ENCODE measurements at places on chromosomes 4 and X.

DNA sequence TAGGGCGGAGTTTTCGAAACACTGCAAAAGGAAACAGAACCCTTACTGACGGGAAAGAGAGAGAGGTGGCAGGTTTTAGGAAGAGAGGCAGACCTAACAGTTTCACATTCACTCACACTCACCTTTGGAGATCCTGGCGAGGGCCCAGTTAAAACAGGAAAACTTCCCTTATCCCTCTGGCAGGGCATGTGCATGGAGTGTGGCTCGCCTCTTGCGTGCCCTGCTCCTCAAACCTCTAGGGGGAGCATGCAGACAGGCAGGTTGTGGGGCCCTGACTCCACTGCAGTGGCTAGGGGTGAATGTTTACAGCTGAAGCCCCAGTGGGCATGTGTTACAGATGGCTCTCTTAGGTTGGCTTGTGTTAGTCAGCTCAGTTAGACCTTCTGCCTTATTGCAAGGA lies 451.5 kb downstream of the UBE2NL start:
- no peak for DNase-seq

GRCh38 chr4:1504595-1505500 lies 98.6 kb upstream of the NKX1-1 start:
- peak; percentile 29 for DNase-seq

- DNase-seq: no peak
Observed at GRCh38 chrX:154779261-154779660, 16.6 kb downstream of the DKC1 start.

GRCh38 chr4:186132577-186133242 lies 28.2 kb downstream of the FAM149A start:
- no peak for DNase-seq

- no peak for DNase-seq
Observed at GRCh38 chr4:8697826-8698225, 105.3 kb downstream of the CPZ start.

DNA sequence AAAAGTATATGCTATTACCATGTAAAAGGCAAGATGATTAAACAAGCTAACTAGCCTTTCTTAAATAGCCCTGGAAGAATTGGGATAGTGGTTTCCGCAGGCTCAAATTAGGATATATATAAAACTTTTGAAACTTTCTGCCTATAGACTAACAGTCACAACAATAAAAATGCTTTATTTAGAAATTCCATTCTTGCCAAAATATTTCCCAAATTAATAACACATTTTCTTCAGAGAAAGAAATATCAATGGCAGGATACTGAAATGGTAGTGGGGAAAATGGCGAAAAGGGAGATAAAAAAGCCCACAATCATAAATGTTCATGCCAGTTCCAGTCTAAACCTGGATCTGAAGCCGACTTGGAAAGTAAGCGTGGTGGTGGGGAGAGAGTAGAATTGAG lies 56.0 kb downstream of the MAD2L1 start:
- DNase-seq: no peak

DNA sequence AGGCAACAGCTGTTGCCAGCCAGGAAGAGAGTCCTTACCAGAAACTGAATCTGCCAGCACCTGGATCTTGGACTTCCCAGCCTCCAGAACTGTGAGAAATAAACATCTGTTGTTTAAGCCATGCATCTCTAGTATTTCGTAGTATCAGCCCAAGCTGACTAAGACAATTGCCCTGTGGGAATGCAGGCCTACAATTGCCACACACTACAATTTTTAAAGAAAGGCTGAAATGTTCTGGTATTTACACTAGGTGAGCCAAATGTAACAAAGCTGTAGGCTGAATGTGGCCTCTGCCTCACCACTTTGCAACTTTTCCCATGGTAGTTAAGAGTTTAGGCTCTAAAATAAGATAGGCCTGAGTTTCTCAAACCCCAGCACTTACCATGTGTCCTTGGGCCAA lies 59.1 kb downstream of the SPATA18 start:
- no peak for DNase-seq

- DNase-seq: no peak
Observed at GRCh38 chrX:68112321-68112720, 321.0 kb downstream of the OPHN1 start.

Data from activated CD8-positive, alpha-beta memory T cell treated with anti-CD3 and anti-CD28 coated beads, Interleukin-2, amount 50 U/mL, for 48 hours (primary cell).